Left colon (tissue), 2 donors: ENCODE measurements at places on chromosomes 6 and 20.

GRCh38 chr20:63015662-63016361 lies 9.0 kb upstream of the BHLHE23 start:
- DNase-seq = no peak

DNA sequence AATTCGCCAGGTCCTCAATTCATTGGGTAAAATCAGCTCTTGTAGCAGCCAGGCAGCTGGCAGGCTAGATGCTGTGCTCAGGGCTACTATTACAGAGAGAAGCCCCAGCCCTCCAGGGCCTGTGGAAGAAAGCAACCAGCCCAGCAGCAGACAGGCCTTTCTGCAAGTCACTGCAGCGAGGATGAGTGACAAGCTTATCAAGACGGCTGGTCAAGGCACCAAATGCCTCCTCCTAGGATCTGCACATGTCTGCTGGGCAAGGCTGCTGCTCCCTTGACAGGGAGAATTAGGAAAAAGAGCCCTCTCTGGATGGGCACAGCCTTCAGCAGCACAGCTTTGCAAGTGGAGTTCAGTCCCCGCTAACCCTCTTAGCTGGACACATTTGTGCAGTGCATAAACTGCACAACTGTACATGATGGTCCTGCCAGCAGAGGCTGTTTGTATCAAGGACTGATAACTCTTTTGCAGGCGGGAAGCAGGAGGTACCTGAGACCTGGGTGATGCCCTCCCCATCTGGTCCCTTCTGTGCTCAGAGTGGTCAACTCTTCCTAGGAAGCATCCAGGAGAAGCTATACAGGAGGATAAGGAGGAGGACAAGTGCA lies 89.9 kb downstream of the CDC5L start:
- no peak for DNase-seq

DNA sequence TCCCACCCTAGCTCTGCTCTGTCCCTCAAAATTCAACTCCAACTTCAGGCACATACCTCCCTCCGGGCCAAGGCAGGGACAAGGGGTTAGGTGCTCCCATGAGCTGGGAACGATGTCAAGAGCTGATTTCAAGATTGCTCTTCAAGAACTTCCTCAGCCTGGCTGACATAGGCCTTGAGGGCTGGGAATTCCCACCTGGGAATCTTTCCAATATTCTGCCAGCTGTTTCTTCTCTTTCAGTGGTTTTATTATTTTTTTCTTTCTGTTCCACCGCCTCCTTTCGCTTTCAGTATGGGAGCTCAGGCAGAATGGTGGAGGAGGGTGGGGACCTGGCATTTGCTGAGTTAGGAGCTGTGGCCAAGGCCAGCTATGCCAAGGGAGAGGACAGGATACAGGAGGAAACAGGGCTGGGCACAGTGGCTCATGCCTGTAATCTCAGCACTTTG lies 33.7 kb downstream of the SRSF3 start:
- peak; percentile 91 for DNase-seq

GRCh38 chr20:45813006-45813340 lies 529 bp downstream of the UBE2C start:
- no peak for DNase-seq

- DNase-seq = no peak
Observed at GRCh38 chr20:20450521-20450920, 82.6 kb downstream of the INSM1 start.

- no peak for DNase-seq
Observed at GRCh38 chr6:22049002-22049401, 247.8 kb downstream of the PRL start.

- DNase-seq = no peak
Observed at GRCh38 chr20:50470264-50470858, 39.8 kb upstream of the PTPN1 start.

GRCh38 chr6:129370268-129370916 lies 339.6 kb downstream of the ARHGAP18 start:
- peak; percentile 27 for DNase-seq

- DNase-seq = no peak
Observed at GRCh38 chr20:59429396-59429795, 129.0 kb downstream of the EDN3 start.
